Activated naive CD8-positive, alpha-beta T cell treated with anti-CD3 and anti-CD28 coated beads, Interleukin-2, amount 10 ng/mL, durations not matched to agents 7 days and 5 days (primary cell): ENCODE measurements at places on chromosomes 7 and 10. TPM values are rescaled to one million over a fixed set of nuclear protein-coding genes. Genes with fewer than 3 reads are reported as not detected.

AKR1C4 gene
- not detected for total RNA-seq

LIMK1 gene
- 36.2 TPM for total RNA-seq

GDF10 gene
- total RNA-seq, result 0.11 TPM

MYO3A gene
- total RNA-seq, result not detected

PRF1 gene
- total RNA-seq, result 165 TPM
